ENCODE measurements at places on chromosomes 11 and 22.
A peak's percentile ranks its signal among the peaks of the same experiment; 100 is the strongest.

DNA sequence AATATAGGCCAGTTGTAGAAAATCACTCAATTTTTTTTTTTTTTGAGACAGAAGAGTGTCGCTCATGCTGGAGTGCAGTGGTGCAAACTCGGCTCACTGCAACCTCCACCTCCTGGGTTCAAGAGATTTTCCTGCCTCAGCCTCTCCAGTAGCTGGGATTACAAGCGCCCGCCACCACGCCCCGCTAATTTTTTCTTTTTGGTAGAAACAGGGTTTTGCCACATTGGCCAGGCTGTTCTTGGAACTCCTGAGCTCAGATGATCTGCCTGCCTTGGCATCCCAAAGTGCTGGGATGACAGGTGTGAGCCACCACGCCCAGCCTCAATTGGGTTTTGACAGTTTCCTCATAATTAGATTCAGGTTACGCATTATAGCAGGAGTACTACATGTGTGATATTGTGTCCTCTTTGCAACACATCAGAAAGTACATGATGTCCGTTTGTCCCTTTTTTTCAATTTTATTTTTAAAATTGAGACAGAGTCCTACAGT is 2.6 kb upstream of the ATP6V1E1 start:
- no peak for DNase-seq

- DNase-seq, result no peak
Measured at GRCh38 chr11:37502202-37502601, 904.2 kb upstream of the RAG2 start.

DNA sequence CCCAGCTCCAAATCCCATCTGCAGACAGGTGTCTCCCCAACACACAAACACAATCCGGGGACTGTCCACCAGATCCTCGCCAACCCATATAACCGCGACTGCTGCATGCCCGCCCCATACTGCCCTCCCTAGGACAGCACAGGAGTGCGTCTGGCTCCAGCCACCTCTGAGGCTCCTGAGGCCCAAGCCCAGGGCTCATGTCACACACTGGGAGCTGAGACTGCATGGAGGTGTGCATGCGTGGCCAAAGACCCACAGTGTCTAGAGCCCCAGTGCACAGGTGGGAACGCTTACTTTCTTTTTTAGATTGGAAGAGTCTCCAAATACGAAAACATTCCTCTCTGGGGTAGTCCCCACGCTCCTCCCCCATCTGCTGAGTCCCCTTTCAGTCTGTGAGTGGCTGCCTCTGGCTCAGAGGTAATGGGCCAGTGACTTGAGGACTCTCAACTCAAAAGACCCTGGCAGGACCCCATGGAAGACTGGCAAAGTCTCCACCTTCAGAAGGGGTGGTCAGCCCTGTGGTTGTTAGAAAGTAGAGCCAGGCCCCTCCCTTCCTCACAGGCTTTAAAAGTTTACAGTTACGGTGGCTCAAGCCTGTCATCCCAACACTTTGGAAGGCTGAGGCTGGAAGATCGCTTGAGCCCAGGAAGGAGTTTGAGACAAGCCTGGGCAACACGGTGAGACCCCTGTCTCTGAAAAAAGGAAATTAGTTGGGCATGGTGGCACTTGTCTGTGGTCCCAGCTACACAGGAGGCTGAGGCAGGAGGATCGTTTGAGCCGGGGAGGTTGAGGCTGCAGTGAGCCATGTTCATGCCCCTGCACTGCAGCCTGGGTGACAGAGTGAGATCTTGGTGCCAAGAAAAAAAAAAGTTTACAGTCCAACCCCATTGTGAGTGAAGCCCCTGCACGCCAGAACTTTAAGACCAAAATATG is 2.3 kb downstream of the CBX7 start:
- DNase-seq, result no peak

GRCh38 chr11:1232883-1233321 is 10.0 kb downstream of the MUC5B start:
- DNase-seq, result no peak

DNA sequence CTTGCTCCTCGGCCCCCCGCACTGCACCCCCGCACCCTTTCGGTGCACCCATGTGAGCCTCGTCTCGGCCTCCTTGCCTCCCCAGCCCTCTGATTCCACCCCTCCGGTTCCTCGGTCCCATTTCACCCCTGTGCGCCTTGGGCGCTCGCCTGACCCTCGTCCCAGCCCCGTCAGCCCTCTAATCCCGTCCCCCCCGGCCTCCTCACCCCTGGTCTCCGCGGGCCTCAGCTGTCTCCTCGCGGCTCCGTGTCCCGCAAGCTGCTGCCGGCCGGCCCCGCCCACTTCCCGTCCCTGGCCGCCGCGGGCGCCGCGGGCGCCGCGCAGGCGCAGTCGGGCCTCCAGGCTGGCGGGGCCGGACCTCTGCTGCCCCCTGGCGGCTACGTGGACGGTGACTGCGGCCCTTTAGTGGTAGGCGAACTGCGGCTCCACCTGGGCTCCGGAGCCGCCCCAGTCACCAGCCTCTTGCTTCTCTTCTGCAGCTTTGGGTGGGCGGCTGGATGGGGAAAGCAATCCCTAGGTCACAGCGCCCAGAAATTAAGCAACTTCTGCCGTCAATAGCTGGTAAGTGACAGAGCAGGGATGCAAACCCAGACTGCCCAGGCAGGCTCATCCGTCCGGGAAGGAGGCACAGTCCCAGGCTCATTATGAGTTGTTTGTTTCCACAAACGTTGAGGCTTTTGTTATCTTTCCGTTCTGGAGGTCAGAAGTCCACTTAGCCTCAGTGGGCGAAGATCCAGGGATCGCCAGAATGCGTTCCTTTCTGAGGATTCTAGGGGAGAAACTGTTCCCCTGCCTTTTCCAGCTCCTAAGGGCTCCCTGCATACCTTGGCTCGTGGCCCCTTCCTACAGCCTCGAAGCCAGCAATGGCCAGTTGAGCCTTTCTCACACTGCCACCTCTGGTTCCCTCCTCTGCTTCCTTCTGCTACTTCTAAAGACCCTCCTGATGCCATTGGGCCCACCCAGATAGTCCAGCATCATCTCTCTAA is at the start of gene PPM1F:
Gene PPM1F (minus strand): TSS at position 263 of the 986 bp plus-strand sequence. CDS start 6,800 bp downstream, outside the sequence.
- peak; percentile 84 for DNase-seq

- no peak for DNase-seq
Measured at GRCh38 chr11:71181566-71181965, 70.8 kb downstream of the SHANK2 start.

- no peak for DNase-seq
Measured at GRCh38 chr11:1877211-1878136, 14.2 kb downstream of the PRR33 start.

DNA sequence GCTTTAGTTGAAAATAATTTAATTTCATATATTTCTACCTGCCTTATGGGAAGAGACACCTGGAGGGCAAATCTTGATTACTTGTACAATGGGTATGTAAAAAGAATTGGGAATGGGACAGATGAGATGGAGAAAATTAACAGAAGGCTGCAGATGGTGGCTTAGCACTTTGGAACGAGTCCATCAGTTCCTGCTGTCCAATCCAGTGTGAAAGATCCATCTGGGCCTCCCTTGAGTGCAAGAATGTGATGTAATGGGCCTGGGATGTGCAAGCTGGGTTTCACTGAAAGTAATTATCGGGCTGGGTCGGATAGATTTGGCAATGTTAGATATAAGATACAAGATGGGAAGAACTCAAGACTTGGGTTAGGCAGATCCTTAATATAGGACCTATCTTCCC is 42.0 kb downstream of the CECR2 start:
- DNase-seq, result no peak

DNA sequence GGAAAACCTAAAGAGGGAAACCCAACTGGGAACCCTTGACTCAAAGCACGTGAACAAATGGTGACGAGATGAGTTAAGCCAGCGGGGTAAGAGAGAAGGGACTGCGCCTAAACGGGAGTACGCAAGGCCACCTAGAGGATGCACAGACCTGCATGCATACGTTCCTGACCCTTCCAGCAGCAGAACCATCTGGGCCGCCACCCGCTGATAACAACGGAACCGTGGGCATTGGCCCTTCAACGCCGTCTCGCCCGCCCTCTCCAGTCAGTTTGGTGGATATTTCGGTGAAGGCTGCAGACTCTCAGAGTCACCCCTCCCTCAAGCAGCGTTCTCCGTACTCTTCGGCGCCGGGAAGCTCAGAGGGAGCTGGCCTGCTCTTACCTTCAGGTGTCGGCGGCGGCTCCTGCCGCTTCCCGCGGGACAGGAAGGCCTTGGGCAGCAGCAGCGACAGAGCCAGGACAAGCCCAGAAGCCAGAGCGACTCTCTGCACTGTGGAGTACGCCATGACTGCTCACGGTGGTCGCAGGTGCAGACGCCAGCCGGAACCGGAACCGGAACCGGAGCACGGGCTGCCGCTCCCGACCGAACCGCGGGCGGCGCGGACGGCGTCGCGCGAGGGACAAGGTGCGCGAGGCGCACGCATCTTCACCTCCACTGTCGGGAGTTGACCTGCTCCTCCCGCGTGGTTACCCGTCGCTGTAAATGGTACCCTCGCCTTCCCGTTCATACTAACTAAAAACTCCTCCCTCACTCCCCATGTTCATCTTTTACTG is at the start of gene RIC3:
Gene RIC3 (minus strand): TSS at position 541 of the 773 bp plus-strand sequence. CDS start 36 bp downstream, at position 505.
- DNase-seq, result peak; percentile 34

DNA sequence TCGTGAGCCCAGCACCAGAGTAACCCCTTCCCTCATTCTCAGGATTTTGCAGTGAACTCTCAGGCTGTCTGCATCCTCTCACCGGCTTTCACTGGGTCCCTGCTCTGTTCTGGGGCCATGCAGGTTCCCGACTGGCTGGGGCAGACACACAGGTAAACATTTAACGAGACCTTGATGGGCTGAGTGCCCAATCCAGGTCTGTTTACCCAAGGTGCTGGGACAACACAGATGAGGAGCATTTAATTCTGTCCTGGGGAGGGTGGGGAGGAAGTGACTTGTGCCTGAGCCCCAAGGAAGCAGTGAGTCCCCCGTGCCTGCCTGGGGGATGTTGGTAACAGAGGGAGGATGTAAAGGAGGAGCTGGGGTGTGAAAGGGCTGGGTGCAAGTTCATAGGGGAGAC is 4.4 kb downstream of the BIK start:
- DNase-seq, result no peak

- DNase-seq, result no peak
Measured at GRCh38 chr11:1226226-1226985, 3.5 kb downstream of the MUC5B start.

- no peak for DNase-seq
Measured at GRCh38 chr11:28466506-28466905, 358.3 kb downstream of the METTL15 start.

- DNase-seq, result no peak
Measured at GRCh38 chr11:623349-623869, 1.3 kb downstream of the CDHR5 start.

- no peak for DNase-seq
Measured at GRCh38 chr11:124511745-124512144, 31.7 kb downstream of the OR8B12 start.

- no peak for DNase-seq
Measured at GRCh38 chr22:35376728-35377472, 4.0 kb upstream of the HMOX1 start.

GRCh38 chr11:61972672-61973475 is 5.4 kb upstream of the FTH1 start:
- DNase-seq, result no peak

- DNase-seq, result no peak
Measured at GRCh38 chr22:50438305-50439275, 36.2 kb downstream of the SBF1 start.

GRCh38 chr11:35290876-35291275 is 128.5 kb downstream of the SLC1A2 start:
- no peak for DNase-seq

DNA sequence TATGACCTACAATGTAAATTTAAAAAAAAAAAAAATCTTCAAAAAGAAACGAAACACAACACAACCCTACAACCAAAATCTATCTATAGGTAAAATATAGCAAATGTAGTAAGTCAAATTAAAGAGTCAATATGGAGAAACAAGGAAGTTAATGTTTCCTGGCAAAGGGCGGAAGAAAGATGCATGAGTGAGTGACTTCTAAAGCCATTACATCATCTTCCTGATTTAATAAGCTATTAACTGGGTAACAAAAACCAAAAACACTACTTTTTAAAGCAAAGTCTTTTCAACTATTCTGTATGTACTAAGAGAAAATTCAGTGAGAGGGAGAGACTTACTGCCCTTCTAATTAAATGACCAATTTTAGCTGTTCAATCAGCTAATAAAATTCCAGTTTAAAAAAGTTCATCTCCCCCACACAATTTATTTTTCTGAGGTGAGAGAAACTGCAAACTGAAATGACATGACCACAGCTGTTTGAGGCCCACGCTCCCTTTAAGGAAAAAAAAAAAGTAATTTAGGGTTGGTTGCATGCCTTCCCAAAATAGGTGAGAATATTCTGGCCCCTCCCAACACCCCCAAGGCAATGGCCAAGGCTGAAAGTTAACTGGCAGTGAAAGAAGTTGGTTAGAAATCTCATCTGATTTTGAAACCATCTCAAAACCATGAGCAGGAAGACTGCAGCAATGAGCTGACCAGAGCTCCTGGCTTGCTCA is 5.9 kb downstream of the SF1 start:
- no peak for DNase-seq

DNA sequence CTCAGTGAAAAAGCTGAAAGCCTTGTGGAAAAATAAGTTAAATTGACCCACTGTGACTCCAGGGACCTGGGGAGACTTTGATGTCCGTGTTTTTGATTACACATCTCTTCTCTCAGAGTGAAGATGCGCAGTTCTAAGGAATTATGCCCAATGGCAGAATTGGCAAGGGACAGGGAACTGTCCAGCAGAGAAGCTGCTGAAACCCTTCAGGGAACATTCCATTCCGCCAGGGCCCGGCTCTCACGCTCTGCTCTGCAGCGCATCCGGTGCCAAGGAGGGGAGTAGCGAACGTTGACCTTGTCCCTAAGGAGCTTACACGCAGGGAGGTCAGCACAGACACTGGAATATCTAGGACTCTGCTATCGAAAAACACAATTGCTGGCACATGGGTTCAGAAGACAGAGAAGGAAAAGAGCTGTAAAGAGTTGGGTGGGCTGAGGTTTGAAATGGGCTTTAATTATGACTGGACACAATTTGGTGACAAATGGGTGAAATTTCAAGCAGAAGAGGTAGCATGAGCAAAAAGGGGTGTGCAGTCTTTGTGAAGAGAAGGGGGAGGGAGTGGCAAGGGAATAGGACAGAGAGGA is 64.5 kb upstream of the B3GAT1 start:
- DNase-seq, result no peak

DNA sequence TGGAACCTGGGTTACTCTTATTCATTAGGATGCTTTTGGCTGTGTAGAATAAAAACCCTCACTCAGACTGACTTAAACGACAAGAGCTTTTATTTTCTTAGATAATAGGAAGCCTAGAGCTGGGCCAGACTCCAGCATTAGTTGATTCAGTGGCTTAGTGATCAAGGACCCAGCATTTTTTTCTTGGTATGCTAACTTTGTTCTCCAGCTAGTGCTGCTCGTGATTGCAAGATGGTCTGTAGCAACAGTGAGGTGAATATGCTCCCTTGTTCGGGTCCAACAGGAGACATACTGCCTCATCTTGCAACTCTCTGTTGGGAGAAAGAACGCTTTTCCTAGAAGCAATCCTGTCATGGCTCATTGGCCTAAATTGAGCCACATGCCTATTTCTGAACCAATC is 33.4 kb downstream of the INSC start:
- DNase-seq, result no peak

- no peak for DNase-seq
Measured at GRCh38 chr11:11293798-11294550, 59.1 kb downstream of the CSNK2A3 start.
